ENCODE measurements at places on chromosomes 5 and 9.

- no peak for DNase-seq
Measured at GRCh38 chr5:123746683-123747360, 234.8 kb downstream of the CSNK1G3 start.

- DNase-seq: no peak
Measured at GRCh38 chr5:79544131-79544530, 30.2 kb upstream of the HOMER1 start.

DNA sequence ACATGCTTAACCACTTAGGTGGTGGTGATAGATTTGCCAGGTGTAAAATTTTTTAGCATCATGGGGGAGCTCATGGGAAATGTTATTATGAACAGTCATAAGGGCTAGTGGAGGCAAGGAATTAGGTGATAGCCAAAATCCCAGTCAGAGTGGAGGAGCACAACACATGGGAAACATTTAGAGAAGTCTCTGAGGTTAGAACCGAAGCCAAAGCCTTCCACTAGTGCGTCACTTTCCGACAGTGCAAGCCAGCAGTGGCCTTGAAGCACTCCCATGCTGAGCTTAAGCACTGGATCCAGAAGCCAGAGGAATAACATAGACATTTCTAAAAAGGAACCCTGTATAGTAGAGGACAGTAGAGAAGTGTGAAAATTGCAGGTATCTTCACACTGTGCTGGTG lies 101.5 kb upstream of the SNX2 start:
- no peak for DNase-seq

GRCh38 chr5:3251784-3252183 lies 343.8 kb upstream of the IRX1 start:
- no peak for DNase-seq

DNA sequence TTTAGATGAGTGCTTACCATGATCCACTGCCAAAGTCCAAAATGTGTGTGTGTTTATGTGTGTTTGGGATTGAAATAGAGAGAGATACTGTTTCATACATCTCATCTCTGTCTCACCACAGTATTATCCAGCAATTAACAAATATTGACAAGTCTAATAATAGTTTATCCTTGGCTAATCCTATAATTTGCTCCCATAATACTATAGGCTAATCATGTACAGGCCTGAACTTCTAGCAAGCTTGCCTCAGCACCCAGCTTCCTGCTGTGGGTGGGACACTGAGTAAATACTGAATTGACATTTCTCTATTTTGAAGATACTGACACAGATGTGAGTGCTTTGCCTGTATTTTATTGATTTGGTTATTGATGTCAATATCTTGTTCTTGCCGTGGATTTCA lies 35.3 kb upstream of the KCNV2 start:
- DNase-seq: no peak

DNA sequence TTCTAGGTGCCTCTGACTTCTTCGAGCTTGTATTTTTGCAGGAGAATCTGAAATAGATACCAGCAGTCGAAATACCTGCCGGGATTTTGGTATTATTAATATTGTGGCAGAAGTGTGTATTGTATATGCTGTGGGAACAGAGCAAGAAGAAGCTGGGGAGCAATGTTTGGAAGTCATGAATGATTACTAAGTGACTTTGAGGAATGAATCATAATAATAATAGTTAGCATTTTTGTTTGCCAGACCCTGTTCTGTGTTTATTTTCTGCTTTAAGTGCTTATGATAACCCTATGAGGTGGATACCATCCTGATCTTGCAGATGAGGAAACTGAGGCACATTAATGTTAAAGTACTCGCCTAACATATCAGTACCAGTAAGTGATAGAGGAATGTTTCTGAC lies 32.4 kb downstream of the RAB24 start:
- no peak for DNase-seq

DNA sequence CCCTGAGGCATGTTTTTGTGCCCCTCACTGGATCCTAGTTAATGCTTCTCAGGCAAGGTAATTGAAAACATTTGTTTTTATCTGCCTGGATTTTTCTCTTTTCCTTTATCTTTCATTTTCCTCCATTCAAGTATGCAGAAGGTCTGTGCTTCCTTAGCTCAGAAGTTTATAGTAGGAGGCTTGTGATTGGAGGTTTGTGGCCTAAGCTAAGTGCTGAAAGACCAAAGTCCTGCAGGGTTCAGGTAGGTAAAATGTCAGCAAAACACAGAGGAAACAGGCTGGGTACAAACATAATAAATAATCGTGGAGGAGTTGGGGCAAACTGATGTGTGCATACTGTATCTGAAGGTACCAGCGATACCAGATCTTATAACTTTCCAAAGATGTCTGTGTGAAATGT lies 230.9 kb upstream of the KLF4 start:
- DNase-seq: no peak

GRCh38 chr5:78317515-78317914 lies 23.0 kb upstream of the AP3B1 start:
- DNase-seq: no peak

GRCh38 chr9:137233143-137233980 lies 2.7 kb downstream of the SLC34A3 start:
- no peak for DNase-seq

- DNase-seq: peak; percentile 22
Measured at GRCh38 chr9:2023532-2023931, 8.4 kb downstream of the SMARCA2 start.

DNA sequence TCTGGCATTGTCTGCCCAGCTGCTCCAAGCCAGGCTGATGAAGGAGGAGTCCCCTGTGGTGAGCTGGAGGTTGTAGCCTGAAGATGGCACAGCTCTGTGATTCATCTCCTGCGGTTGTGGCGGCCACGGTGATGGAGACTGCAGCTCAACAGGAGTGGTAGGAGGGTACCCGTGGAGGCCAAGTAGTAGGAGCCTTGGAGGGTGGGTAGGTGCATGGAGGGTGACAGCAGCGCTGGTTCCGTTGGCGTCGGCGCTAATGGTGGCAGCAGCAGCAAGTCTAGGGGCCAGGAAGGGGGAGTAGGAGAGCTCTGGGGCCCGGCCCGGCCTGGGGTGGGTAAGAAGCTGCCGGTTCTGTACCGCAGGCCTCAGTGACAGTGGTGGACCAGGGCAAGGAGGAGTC lies 22.4 kb upstream of the TRIM52 start:
- DNase-seq: no peak

Data from activated naive CD4-positive, alpha-beta T cell treated with Interleukin-2 at 50 U/mL for 16 hours (primary cell).